ENCODE measurements at places on chromosomes 12 and 14.
A peak's percentile ranks its signal among the peaks of the same experiment; 100 is the strongest.

DNA sequence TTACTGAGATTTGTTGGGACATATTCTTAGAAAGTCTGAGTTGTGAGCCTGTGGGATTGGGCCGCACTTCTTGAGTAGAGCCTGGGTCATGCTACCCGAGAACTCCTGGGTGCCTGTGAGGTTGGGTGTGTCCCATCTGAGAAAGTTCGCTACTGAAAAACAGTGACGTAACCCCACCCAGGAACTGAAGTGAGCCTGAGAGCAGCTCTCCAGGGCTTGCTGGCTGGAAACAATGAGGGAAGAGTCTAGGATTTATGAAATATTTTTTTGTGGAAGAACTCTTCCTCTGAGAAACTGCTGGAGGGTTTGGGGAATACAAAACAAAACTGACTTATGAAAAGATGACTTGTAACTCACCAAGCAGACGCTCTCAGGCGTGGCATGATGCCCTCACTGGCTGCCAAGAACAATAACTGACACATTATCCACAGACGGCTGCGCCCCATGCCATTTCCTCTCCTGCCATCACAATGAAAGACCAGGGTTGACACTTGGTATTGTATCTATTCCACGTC lies 69.2 kb downstream of the RASSF3 start:
- peak; percentile 47 for DNase-seq

DNA sequence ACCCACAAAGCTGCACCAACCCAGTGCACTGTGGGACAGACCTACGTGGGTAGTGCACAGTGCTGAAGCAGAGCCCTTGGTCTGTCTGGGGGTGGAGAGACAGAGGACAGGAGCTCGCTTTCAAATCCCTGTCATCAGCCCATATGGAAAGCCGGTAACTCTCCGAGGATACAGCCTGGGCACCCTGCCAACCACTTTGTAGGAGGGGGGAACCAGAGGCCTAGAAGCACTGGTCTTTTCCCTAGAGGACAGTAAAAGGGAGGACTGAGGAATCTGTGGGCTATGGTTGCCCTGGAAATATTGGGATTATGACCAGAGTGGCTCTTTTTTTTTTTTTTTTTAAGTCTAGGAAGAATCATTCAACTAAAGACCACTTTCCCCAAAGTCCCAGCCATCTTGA lies 74.3 kb downstream of the MAP3K9 start:
- DNase-seq, result peak; percentile 60

DNA sequence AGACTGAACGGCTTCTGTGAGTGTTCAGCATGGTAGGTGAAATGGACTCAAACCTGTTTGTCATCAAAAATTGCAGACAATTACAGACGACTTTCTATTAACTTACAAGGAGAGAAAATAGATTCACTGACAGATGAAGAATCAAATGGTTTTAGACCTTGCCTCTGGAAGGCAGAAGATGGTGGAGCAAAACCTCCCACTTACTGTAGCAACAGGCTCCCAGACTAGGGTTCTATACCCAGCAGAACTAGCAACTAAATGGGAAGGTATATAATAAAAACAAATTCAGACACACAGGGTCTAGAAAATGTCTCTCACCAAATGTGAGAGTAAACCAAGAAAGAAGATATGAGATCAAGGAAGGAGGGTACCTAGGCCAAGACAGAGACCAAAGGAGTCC lies 36.8 kb downstream of the RNF34 start:
- DNase-seq, result no peak

GRCh38 chr14:60815371-60815770 lies 80.8 kb downstream of the MNAT1 start:
- DNase-seq, result peak; percentile 9

DNA sequence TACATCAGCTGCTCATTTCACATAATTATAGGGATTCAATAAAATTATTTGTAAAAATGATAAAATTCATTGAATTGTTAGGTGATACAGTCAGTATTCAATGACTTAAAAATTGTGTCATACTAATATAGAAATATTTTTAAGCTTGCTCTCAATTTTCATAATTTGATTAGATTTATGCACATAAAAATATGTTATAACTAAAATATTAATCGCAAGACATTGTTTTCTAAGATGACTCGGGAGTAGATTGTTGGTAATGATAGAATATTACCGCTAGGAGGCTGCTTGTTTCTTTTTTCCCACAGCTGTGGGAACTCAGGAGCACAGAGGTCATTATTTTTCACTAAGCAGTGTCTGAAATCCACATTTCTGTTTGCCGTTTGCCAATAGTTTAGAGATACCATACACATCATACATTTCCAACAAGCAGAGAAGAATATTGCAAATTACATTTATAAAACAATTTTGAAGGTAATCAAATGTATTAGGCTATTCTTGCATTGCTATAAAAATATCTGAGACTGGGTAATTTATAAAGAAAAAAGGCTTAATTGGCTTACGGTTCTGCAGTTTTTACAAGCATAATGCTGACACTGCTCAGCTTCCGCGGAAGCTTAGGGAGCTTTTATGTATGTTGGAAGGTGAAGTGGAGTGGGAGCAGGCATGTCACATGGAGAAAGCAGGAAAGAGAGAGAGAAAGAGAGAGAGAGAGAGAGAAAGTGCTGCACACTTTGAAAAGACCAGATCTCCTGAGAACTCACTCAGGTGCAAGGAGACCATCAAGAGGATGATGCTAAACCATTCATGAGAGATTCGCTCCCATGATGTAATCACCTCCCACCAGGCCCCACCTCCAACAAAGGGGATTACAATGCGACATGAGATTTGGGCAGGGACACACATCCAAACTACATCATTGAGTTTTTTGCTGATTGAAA lies 9.2 kb downstream of the CD69 start:
- DNase-seq, result no peak

DNA sequence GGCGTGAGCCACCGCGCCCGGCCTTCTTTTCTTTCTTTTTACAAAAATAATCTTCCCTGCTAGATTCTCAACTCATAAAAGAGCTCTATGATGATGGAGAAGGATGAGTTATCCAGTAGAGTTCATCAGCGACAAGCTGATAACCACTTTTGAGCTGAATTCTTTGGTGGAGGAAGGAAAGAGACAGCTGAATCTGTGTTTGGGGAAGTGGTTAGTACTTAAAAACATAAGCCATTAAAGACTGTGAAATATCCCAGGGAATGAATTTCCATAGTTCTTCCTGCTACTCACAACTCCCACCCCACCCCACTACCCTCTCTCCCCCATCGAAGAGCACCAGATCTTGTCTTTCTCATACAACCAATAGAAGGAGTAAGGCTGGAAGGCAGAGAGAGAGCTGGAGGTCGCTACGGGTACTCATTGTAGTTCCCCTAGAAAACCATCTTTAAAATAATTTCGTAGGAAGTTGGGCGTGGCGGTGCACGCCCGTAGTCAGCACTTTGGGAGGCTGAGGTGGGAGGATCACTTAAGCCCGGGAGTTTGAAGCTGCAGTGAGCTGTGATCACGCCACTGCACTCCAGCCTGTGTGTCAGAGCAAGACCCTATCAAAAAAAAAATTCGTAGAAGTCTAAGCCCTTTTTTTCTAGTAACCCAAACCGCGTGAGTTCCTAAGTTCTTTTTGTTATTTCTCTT lies 647 bp upstream of the ESPL1 start:
- DNase-seq, result no peak

- no peak for DNase-seq
Observed at GRCh38 chr14:69261761-69262331, 1.9 kb downstream of the GALNT16 start.

DNA sequence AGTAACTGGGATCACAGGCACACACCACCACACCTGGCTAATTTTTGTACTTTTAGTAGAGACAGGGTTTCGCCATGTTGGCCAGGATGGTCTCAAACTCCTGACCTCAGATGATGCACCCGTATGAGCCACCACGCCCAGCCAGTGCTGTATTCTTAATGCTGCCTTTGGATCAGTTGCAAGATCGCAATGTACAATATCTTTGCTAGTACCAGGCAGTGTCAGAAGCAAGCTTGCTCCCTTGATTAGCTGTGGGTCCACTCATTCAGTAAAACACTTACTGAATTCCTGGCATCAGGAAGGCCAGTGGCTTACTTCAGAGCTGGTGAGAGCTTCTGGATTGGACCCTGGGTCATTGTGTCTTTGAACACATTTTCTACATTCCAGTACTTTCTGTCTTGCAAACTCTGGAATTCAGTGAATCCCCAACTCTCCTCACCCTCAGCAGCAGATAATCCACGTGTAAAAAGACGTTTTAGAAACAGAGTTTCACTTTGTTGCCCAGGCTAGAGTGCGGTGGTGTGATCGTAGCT lies 1183.7 kb downstream of the AACS start:
- no peak for DNase-seq

DNA sequence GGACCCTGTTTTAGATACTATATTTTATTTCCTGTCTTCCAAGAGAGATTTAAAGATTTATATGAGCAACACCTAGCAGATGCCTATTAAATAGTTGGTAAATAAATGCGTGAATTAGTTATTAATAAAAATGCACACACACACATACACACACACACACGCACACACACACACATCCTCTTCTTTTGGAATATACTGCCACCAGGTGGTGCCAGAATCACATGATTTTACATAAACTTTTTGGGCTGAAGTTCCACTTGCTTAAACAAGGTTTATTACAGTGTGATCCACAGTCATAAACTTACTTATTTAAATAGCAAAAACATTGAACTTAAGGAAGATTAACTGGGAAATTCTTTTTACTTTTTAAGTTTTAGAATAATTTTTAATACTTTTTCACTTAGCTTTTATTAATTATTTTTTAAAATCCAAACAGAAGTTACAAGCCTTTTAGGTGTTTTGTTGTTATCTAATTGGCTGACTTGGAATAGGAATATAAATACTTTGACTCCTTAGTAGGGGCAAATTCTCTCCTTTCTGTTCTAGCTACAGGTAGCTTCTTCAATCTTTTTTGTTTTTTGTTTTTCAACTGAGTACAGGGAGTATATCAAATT lies 17.5 kb downstream of the RAD51B start:
- DNase-seq, result peak; percentile 81

- DNase-seq, result no peak
Observed at GRCh38 chr12:14860490-14860889, 17.2 kb upstream of the ART4 start.

GRCh38 chr12:102010265-102010994 lies 51.4 kb downstream of the WASHC3 start:
- peak; percentile 10 for DNase-seq

GRCh38 chr14:94282991-94283723 lies 9.9 kb downstream of the SERPINA10 start:
- peak; percentile 54 for DNase-seq

GRCh38 chr14:99971941-99972747 lies 93.1 kb upstream of the EVL start:
- no peak for DNase-seq

DNA sequence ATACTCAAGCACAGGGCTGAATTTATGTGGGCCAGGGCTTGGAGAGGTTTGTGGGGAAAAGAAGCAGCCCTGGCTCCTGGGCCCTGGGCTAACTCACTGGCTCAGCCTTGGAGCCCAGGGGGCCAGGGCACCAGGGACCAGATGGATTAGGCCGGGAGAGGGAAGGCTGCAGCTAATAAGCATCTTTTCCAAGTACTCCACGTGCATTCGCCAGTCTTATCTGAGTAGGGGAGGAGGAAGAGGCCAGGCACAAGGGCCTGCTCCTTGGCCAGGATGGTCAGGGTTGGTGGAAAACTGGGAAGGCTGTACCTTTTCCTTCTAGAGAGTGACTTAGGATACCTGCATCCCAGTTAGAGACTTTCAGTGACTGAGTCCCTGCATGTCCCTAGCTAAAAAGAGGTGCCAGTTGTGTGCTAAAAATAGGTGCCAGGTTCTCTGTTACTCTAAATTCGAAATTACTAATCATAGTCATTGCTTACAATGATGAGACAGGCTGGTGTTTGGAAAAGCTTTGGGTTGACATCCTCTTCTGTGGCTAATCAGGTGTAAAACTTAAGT lies 1.3 kb downstream of the GLRX5 start:
- DNase-seq, result no peak

DNA sequence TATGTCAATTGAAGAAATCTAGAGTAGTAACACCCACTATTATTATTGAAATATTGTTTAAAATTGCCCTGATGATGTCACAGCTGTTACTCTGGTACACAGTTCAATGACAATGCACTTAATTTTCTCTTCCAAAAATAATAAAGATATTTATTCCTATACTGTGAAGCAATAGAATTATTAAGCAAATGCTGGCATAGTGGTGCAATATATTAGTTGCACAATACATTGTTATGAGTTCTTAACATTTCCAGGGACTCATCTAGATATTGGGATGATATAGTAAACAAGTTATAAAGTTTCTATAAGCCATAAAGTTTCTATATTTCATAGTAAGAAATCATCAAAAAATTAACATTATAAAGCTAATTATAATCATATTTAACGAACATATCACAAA lies 897.8 kb downstream of the LRFN5 start:
- no peak for DNase-seq

- peak; percentile 13 for DNase-seq
Observed at GRCh38 chr14:56044196-56044595, 74.0 kb upstream of the PELI2 start.

- no peak for DNase-seq
Observed at GRCh38 chr14:82641050-82641540, 1107.4 kb upstream of the SEL1L start.

DNA sequence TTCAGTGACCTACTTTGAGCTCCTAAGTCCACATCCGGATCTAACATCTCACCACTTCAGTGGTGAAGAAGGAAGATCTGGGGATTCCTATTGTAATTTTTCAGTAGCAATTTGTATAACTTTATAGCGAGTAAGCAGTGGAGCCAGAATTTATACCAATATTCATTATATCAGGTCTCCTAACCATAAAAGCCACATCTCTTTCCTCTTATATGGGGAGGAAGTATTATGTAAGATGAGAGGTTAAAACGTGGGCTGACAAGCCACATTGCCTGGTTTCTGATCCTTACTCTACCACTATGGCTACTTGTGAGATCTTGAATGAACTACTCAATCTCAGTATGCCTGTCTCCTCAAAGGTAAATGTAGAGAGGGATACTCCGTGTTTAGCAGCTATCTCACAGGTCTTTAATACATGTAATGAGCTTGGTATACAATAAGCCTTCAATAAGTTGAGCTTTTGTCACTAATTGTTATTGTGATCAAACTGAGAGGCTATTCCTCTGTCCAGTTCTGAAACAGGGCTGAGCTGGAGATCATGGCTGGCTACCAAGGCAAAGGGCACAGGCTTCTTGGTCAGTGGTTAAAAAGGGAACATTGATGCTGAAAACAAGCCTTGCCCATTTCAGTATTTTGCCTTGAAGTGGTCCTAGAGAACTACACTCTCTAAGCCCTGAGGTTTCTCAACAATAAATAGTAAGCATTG lies 3.3 kb upstream of the TMEM117 start:
- no peak for DNase-seq

DNA sequence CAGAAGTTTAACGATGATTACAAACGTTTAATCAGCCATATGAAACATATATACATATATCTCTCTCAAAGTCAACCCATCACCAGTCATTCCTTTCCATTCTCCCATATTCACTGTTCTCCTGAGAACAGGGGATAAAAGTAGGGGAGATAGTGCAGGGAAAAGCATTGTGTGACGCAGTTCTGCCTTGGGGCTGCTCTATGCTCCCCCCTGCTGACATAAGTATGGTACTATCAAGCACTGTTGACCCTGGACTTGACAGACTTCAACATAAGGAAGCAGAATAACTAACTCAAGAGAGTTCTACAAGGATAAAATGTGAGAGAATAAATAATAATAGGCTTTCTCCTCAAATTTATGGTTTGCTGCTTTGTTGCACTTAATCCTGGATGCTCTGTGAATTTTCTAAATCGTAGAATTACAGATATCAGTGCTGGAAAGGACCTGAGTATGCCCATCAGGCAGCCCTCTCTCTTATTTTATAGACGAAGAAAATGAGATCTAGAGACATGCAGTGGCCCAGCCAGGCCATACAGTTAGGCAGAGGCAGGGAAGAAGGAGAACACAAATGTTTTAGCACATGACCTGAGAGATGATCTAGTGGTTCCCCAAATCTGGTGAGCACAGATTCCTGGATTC lies 87.2 kb downstream of the SCN8A start:
- DNase-seq, result peak; percentile 59

All from fibroblast of skin of right biceps (primary cell).